ENCODE measurements at places on chromosomes 12 and 14.
A peak's percentile ranks its signal among the peaks of the same experiment; 100 is the strongest.

DNA sequence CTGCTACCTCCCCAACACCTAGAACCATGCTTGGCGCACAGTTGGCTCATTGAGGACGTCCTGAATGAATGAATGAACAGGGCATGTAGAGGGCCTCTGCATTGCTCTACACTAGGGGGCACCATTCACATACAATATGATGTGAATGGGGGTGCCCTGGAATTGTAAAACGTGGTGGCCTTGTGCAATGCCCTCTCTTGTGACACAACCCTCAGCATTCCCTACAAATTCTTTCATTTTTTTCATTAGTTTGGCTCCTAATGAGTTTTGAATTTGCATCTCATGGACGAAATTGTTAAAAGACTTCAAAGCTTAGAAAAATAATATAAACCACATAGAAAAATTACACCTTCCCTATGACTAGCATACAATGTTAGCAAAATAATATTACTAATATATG lies 2.3 kb upstream of the DIO2 start:
- no peak for DNase-seq

- DNase-seq: no peak
These were observed 13.2 kb downstream of the SETD3 start for GRCh38 chr14:99467336-99468078.

DNA sequence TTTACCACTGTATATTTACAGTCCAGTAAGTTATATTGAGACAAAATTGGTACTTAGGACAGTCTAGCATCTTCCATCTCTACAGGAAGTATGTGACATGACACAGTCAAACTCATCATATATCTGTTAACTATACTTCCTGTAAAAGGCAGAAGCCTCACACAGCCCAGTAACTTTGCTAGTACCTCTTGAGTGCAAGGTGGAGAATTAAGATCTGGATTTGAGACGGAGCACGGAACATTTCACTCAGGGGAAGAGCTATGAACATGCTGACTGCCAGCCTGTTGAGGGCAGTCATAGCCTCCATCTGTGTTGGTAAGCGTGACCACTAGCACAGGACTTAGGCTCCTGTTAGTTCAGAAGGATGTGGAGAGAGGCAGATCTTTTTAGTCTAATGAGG lies 333.7 kb upstream of the OR4E1 start:
- no peak for DNase-seq

- no peak for DNase-seq
These were observed 44.3 kb upstream of the KTN1 start for GRCh38 chr14:55535516-55536203.

DNA sequence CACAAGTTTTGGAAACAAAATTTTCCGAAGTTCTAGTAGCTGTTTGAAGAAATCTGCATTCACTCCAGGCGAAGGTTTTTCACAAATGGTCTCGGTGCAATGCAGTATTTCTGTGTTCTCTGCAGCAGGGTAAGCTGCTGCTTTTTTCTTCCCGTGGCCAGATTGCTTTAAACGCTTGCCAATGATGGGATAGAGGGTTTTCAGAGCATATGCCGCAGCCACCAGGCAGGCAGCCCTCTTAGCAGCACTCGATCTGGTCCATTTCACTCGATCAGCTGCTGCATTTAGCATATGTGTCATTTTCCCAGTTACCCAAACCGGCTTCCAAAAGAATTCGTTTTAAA lies 315 bp downstream of the ABCD2 start:
- DNase-seq: no peak

DNA sequence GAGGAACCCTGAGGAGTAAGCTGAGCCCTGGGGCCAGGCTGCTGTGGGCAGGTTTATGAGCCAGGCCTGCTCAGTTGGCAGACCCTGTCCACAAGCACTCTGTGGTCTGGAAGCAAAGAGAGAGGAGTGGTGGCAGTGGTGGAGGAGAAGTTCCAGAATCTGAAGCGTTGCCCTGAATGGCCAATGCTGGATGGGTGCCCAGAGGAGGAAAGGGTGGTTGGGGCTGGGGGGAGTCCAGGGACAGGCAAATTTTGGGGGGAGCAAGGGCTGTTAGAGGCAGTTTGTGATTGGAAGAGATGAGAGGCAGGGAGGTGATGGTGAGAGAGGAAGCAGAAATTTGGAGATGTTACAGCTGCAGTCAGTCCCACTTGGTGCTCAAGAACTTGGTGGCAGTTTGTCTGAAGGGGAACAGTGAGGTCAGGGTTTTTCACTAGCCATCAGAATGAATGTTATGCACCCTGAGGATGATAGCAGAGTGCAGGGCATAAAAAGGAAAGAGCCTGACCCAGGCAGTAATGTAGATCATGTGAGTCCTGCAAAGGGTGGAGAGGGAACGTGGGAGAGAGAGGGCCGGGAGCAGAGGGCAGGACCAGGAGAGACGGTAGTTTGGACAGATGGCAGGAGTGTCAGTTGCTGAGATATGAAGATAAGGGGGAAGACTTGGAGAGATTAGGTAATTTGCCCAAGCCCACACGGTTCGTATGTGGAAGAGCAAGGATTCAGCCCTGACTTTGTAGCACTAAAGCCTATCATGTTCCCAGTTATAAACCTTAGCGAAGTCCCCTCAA lies 51.2 kb downstream of the GALNT8 start:
- DNase-seq: no peak

DNA sequence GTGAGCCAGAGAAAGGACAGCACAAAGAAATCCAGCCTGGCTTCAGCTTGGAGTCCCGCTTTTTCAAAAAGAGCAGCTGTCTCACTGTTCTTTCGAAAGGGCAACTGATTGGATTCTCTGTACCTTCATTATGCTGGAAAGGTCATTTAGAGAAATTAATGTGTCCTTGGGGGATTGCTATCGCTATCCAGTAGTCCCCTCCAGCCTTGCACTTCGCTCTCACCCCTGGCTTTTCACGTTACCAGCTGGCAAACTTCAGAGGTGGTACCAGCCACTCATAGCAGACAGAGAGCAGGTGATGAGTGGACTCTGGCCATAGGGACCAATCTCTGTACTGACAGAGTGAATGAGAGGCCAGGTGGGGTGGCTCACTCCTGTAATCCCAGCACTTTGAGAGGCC lies 11.8 kb upstream of the NUAK1 start:
- DNase-seq: no peak

- no peak for DNase-seq
These were observed 51.8 kb downstream of the SMUG1 start for GRCh38 chr12:54136844-54137580.

- no peak for DNase-seq
These were observed 5.7 kb downstream of the YBX3 start for GRCh38 chr12:10717410-10717809.

DNA sequence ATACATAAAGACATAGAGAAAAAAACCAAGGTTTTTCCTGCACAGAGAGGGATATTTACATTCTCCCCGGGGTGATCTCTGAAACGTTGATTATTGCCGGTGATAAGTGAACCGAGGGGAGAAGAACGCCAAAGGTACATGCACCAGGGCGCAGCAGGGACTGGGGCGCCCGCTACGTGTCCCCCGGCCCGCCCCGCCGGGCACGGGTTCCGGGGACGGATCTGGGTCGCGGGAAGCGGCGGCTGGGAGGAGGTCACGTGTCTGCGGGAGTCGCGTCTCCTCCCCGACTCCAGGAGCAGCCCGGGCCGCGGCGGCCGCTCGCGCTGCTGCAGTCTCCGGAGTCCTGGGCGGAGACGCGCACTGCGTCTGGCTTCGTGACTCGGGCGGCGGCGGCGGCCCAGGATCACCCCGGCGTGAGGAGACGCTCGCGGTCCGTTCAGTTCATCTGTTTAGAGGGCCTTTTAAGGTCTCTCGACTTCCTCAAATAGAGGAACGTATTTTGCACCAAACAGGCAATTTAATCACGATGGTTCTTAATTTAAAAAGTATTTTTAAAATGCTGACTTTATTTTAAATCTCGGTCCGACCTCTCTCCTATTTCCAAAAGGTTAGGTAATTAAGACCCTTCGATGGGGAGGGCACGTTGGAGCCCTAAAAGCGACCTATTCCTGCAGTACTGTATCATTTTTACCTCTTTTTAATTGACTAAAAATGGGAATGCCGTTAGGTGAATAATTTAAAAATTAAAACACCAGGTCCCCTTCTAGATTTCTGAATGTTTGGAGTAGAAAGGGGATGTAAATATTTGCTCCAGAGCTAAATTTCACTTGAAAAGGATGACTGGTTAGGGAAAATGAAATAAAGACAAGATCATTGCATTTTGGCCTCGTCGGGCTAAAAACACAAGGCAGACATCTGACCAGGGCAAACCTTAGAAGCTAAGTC lies 1.8 kb upstream of the BHLHE41 start:
- DNase-seq: no peak

- no peak for DNase-seq
These were observed 92.6 kb upstream of the ZFP36L1 start for GRCh38 chr14:68885226-68886108.

- DNase-seq: no peak
These were observed 14.9 kb downstream of the DCAF5 start for GRCh38 chr14:69137843-69138535.

- peak; percentile 10 for DNase-seq
These were observed 58.7 kb upstream of the STK38L start for GRCh38 chr12:27185234-27186021.

Data from activated CD4-positive, alpha-beta T cell treated with anti-CD3 and anti-CD28 coated beads, Interleukin-2, amount 50 U/mL, for 24 hours (primary cell).